Upper lobe of right lung (tissue), 1 donor: ENCODE measurements at places on chromosomes 2 and 18. TPM values are rescaled to one million over a fixed set of nuclear protein-coding genes. Genes with fewer than 3 reads are reported as not detected.

GRCh38 chr18:78507217-78507616 is 472.4 kb upstream of the SALL3 start:
- DNase-seq = no peak

DNA sequence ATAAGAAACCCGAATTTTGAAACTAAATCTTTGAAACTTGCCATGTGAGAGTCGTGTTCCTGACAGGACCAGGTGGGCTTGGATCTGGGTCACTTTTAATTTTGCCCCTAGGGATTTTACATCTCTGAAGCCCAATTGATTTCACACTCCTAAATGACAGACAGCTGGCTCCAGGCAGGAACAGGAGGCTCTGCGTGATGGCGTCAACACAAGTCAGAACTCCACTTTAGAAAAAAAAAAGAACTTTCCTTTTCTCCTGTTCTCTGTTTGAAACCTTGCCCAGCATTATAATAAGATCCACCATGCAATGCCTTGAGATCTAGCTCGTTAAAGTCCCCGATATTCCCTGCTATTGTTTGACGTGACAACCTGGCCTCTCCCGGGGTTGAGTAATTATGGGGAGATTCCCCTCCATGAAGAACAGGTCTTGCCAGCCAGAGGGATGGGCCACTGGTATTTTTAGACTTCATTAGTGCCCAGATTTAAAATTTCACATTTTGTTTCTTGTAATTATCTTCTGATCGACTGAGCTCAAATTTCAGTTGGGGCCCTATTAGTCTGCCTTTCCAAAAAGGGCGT is 260.3 kb downstream of the KLHL29 start:
- DNase-seq = no peak

- DNase-seq = no peak
Measured at GRCh38 chr2:38178119-38178518, 102.2 kb upstream of the CYP1B1 start.

DNA sequence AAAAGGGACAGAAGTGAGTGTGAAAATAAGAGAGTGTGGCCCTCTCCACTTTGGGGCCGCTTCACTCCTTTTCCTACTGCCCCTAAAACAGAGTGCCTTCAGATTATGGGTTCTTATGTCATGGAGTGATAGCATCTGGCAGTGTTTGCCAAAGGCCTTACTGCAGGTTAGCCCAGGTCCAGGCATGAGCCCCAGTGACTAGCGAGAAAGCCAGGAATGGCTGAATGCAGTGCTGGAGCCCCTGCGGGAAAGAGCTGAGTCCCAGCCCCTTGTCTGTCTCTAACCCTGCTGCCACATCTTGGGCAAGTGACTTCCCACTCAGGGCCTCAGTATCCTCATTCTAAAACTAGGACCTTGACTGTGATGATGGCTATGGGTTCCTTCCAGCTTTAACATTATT is 6.0 kb downstream of the IGFBP5 start:
- DNase-seq = peak; percentile 29

DNA sequence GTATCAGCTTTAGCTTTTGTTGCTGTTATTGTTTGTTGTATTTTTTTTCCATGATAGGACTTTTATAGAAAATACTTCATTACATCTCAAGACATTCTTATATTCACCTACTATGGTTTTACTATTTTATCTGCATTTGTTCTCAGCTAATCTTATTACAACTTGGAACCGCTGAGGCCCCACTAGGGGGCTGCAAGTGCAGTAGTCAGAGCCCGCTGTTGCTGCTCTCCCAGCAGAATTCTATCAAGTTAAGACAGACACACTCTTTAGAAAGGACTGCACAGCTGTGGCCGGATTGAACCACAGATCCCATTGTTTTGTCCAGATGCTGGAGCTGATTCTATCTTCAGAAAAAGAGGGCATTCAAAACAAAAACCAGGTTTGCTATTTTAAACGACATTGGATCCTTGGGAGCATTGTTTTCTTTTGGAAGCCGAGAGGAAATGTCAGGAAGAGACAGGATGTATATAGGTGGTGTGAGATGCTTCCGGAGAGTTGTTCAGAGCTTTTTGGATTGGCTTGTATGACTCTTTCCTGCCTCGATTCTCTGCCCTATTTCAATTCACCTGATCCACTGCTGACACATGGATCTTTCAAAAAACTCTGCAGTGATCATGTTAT is 105.7 kb upstream of the GAREM1 start:
- DNase-seq = no peak

- no peak for DNase-seq
Measured at GRCh38 chr2:194304191-194304590, 1352.8 kb upstream of the SLC39A10 start.

DNA sequence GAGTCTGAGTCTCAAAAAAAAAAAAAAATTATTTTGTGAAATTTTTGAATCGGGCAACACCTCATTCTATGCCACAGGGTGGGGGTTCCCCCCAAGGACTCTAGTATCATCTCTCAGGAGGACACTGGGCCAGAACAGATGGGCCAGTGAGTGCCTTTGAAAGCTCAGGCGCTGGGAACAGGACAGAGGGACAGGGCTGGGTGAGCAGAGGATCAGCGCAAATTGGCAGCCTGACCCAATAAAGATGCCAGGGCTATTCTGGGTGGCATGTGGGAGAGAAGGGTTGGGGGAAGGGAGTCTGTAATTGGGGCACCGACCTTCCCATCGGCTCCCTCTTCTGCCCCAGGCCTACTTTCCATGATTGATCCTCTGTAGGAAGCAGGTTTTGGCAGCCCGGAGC is 44.0 kb downstream of the KIF3C start:
- no peak for DNase-seq

- no peak for DNase-seq
Measured at GRCh38 chr2:31347750-31348149, 66.8 kb downstream of the XDH start.

- DNase-seq = no peak
Measured at GRCh38 chr2:179825494-179825893, 35.9 kb downstream of the ZNF385B start.

DNA sequence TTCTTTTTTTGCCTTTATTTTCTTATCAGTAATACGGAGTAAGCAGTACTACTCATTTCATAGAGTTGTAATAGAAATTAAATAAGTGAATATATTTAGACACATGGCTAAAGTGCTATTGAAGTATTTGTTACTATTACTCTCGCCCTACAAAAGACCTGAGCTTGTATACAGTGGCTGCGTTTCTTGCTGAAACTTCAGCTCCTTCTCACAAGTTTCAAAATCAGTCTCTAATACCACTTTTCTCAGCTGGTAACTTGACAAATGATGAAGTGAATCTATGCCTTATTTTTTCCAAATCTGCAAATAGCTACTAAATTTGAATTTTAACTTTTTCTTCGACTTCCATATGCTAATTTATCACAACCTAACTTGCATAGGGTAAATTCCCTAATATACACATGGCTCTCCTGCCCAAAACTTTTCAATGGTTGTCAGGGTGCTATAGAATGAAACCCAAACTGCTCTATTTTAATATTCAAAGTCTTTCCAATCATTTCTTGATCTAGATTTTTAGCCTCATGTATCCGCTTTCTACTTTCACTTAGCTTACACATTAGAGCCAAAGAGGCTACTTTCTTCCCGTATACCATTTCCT is 347.8 kb upstream of the GULP1 start:
- DNase-seq = no peak

- DNase-seq = no peak
Measured at GRCh38 chr2:38499548-38500282, 103.0 kb downstream of the HNRNPLL start.

DNA sequence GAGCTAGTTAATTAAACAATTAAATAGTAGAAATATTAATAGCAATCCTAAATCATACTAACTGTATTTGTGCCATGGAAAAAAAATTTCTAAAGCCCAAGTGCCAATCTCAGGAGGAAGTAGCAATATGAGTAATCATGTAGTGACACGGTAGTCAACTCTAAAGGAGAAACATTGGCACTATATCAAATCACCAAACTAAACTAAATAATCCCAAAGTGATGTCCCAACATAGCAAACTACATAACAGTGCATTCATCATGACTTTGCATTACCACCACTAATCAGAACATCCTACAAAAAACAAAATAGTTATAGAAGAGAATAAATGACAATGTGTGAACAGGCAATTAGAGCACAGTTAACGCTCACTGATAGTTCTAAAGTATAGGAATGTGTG is 195.1 kb downstream of the EXOC6B start:
- no peak for DNase-seq

DNA sequence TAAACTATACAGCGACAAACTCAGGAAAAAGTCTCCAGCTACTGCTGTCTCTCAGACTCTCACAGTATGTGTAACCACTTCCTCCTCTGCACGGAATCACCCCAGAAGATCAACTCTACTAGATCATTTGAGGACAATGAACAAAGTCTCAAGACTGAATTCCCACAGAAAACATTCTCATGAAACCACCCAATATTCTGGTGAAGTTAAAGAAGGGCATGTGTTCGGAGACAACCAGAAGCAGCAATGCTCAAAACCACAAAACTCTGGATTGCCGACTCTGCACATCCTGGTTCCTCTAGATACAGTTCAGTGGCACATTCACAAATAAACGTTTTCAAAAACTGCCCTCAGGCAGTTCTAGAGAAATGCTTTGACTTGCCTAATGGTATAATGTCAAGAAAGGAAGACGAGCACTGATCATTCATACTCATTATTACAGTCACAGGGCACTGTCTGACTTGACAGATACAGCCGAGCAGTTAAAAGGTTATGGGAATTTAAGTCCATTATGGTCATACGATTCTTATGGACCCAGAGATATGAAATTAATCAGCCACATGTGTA is 91.9 kb upstream of the STK17B start:
- no peak for DNase-seq

DNA sequence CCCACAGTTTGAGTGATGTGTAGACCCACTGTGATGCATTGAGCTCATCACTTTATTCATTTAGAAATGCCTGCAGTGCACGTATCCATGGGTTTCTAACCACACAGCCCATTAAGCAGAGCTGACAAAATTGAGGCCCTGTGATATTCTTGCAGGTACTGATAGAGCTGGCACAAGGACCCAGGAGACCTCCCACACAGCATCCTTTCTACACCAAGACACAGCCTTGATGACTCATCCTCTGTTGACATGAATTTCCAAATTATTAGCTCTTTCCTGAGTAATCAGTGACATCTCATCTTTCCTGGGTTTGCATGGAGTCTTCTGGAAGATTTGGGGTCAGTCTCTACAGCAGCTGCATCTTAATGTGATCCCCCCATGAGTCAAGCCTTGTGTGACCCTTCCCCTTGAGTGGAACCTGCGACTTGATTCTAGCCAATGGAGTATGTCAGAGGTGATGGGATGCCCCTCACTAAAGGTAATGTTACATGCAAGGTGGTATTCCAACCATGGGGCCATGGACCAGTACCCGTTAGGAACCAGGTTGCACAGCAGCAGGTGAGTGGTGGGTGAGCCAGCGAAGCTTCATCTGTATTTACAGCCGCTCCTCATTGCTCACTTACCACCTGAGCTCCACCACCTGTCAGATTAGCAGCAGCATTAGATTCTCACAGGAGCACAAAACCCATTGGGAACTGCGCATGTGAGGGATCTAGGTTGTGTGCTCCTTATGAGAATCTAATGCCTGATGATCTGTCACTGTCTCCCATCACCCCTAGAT is 181.1 kb upstream of the ARL4C start:
- no peak for DNase-seq

GRCh38 chr2:134282629-134283400 is 28.9 kb downstream of the MGAT5 start:
- DNase-seq = no peak

GRCh38 chr2:178764097-178764496 is 43.1 kb downstream of the TTN start:
- DNase-seq = no peak

GRCh38 chr2:225399504-225399903 is at the start of gene NYAP2:
TSS of gene NYAP2 (plus strand) at chr2:225399710. CDS start at chr2:225408881, 9,171 bp downstream.
- DNase-seq = no peak

GRCh38 chr2:69997015-69997830 is 35.8 kb upstream of the ASPRV1 start:
- DNase-seq = no peak

Gene SLC23A3
- 3.1 TPM for total RNA-seq

Gene TTL
- total RNA-seq = 45.4 TPM

Gene MRPL44
- 18.9 TPM for total RNA-seq

Gene SLC11A1
- total RNA-seq = 302 TPM

Gene SEPTIN10
- total RNA-seq = 83.7 TPM

Gene HEATR5B
- total RNA-seq = 23.1 TPM

Gene MROH2A
- not detected for total RNA-seq

Gene KHK
- 4.9 TPM for total RNA-seq
